ENCODE measurements at places on chromosomes 11 and 22. TPM values are rescaled to one million over a fixed set of nuclear protein-coding genes. Genes with fewer than 3 reads are reported as not detected.

DNA sequence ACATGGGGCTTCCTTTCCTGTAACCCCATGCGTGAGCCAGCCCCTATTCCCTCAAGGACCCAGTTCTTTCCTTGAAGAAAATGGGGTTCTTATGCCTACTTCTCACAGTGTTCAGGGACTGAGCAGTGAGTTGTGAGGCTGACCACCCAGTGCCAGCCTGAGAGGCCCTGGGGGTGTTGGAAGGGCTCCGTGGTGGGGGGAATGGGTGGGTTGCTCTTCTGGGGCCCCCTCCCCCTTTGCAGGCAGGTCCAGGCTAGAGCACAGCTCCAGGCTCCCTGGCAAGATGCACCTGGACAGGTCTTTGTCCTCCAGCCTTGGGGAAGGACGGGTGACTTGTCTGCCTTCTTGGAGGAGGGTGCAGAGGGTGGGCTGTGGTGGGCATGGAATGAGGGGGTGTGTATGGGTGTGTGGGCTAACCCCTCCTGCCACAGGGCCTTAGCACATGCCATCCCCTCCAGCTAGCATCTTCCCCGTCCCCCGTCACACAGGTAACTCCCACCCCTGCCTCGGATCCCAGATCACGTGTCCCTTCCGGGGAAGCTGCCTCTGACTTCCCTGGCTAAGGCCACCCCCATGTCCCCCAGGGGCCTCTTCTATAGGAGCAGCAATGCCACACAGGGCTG lies 64.6 kb downstream of the MYEOV start:
- no peak for ATAC-seq

DNA sequence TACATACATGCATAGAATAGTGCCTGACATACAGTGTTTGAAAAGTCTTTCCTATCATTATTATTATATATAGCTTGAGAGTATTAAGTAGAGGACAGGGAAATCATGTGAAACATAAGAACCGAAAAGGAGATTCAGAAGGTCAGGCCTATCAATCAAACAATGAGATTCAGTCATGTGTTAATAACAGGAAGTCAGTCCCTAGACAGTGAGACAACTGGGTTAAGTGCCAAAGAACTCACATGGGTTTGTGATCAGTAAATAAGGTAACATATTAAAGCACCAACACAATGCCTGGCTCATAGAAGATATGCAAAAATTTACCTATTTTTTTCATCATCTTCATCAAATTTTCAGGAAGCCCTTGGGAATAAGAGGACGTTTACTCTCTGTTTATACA lies 174.3 kb upstream of the FAT3 start:
- no peak for ATAC-seq

NTM gene
- not detected for total RNA-seq

NOX4 gene
- total RNA-seq = not detected

DNA sequence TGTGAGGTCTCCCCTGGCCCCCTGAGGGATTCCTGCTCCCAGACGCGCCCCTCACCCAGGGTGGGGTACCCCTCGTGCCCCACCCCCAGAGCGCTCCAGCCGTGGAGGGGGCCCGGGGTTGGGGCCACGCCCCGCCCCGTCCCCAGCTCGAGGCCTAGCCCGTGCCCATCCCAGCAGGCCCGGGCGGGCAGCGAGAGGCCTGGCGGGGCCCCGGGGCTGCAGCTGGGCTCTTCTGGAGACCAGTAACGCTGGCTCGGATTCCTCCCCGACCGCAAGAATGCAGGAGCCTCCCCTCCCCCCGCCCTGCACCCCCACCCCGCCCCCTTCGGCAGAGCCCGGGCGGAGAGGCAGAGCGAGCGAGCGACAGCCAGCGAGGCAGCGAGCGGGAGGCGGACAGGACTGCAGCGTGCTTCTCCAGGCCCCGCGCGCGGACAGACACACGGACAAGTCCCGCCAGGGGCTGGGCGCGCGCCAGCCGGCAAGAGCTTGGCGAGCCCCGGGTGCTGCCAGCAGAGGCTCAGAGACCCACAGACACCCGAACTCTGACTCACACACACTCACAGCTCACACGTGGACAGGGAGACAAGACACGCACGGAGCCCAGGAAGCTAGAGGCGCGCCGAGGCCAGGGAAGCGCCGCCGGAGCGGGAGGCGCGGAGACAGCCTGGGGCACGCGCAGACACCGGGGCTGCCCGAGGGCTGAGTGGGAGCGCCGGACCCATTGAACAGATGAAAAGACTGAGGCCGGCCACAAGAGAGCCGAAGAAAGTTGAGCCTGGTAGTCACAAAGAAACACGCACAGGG lies 15.2 kb downstream of the BCL9L start:
- peak; percentile 22 for ATAC-seq

DNA sequence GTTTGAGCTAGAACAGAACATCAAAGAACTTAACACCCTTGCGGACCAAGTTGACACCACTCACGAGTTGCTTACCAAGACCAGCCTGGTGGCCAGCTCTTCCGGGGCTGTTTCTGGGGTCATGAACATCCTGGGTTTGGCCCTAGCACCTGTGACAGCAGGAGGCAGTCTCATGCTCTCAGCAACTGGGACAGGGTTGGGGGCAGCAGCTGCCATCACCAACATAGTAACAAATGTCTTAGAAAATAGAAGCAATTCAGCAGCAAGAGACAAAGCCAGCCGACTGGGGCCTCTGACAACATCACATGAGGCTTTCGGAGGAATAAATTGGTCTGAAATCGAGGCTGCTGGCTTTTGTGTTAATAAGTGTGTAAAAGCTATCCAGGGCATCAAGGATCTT lies 8.7 kb downstream of the APOL5 start:
- ATAC-seq = no peak

NAV2 gene
- 0.58 TPM for total RNA-seq

- ATAC-seq = no peak
These were observed 18.2 kb downstream of the KCNQ1OT1 start for GRCh38 chr11:2681408-2682145.

GRCh38 chr11:30159546-30159945 lies 71.3 kb upstream of the FSHB start:
- no peak for ATAC-seq

DNA sequence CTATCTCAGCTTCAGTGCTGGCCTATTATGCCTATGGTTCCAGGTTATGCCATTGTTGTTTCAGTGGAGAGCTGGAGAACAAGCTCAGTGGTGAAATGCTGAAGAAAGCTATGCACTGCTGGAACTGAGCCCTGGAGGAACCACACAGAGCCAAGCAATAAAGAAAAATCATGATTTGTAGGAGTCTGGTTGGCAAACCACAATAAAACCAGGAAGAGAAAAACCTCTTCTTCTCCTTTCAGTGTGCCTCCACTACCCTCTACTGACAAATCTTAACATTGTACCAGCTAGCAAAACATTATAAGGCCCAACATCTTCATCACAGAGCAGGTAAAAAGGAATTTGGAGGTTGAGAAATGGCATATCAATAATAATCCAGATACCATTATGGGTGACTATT lies 5.3 kb downstream of the OR51F2 start:
- ATAC-seq = no peak

OR6A2 gene
- 0.13 TPM for total RNA-seq

DNA sequence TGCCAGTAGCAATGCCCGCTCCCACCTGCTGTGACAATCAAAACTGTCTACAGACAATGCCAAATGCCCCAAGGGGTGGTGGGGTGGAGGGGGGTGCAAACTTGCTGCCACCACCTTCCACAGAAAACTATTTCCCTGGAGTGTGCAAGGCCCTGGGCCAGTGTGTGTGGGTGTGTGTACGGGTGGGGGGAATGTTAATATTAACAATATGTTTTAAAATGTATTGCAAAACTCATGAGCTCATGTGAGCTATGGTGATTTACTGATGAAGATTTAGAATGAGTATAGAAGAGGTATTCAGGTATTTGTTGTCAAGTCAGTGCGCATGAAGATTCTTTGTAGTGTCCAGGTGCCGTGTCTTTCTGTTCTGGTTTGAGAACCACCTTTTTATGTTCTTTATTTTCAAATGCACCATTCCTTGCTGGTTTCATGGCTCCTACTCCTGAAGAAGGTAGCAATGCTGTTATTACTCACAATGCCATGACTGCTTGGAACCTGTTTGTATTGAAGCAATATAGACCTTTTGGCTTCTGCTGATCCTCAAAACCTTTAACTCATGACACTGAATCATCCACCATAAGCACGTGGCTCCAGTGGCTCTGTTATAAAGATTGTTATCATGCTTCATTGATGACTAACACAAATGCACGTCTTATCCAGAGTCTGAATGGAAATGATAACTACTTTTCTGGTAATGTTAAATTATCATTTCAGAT lies 29.9 kb upstream of the AQP11 start:
- peak; percentile 31 for ATAC-seq

DNA sequence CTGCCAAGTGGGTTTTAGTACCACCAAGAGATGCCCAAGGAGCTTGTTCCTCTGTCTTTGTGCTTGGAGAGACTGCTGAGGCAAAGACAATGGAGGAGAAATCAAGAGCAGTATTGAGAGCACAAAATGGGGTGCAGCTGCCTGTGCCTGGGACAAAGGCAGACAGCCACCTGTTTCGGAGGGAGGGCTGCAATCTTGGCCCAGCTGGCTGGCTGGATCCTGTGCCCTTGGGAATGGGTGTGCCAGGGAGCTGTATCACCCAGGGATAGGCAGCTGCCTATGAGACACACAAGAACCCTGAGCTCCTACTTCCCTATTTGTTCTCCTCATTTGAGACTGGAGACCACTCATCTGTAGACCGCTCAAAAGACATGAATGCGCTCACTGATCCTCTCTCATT lies 23.3 kb upstream of the CHRM4 start:
- ATAC-seq = no peak

HORMAD2 gene
- not detected for total RNA-seq

DNA sequence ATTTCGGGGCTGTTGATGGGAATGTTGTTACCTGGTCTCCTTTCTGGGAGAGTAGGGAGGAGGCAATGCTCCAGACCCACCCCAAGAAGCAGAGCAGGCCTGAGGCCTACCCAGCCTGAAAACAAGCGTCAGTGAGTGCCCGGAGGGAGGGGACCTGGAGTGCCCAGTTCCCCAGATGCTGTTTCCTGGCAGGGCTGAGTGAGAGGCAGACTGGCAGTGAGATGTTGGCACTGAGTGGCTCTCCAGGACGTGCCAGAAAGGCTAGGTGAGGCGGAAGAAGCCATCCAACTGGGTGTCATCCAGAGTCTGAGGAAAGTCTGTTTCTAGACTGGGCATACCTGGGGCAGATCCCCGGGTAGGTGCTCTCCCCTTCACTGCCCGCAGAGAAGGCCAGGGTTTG lies 1.3 kb downstream of the POU2F3 start:
- no peak for ATAC-seq

LMO2 gene
- total RNA-seq = not detected

DNA sequence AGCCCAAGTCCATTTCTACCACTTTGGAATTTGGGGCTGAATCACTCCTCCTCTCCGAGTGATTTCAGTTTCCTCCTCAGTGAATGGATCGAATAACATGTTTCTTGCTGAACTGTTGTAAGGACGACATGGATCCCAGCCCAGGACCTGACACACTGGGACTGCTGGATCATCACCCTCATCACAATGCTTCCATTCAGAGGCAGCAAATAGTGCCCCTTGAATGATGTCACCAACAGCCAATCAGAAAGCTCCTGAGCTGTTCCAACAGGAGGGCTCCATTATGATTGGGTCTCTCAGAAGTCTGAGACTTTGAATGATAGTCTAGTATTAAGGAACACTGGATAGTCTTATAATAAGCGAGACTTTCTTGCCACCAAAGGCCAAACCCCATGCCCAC lies 158.9 kb downstream of the MYO18B start:
- no peak for ATAC-seq

- ATAC-seq = peak; percentile 52
These were observed 76.2 kb upstream of the VPREB1 start for GRCh38 chr22:22168190-22168940.

GRCh38 chr11:77374108-77374507 lies 72.6 kb upstream of the GDPD4 start:
- no peak for ATAC-seq

GRCh38 chr22:49598338-49598737 lies 229.3 kb downstream of the BRD1 start:
- ATAC-seq = no peak

TRIM51 gene
- not detected for total RNA-seq

DNA sequence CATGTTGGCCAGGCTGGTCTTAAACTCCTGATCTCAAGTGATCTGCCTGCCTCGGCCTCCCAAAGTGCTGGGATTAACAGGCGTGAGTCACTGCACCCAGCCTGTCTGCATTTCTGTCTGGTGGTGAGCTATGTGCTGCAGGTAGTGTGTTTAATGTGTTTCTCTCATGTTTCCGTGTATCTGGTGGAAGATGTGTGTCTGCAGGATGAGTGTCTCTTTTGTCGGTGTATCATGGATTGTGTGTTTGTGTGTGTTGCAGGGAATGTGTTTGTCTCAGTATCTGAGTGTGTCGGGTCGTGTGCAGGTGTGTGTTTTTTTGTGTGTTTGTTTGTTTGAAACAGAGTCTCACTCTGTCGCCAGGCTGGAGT lies 16.1 kb downstream of the SCARF2 start:
- ATAC-seq = no peak

- ATAC-seq = no peak
These were observed 361.8 kb upstream of the LUZP2 start for GRCh38 chr11:24134879-24135589.

DNA sequence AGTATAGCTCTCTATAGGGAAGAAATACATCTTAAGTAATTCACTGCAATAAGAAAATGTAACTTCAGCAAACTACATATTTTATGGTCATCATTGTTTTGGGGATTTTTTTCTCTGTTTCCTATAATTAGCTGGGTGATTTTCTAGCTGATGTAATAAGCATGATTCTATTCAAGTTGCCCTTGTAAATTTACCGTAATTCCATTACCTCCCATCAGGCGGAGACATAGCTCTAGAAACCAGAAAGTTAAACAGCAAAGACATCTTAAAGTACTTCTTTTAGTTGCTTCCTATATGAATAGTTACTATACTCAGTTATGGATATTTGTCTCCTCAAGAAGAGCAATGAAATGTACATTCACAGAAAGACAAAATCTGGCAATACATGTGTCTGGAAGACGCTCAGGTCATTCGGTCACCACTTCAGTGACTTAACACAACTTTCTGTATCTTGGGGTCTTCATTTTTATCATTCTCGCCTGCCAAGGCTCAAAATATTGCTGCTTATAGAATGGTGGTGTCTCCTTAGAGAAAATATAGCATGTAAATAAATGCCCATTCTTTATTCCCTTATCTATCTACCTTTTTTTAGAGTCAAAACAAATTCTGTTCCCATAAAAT lies 239.9 kb upstream of the ZC3H12C start:
- no peak for ATAC-seq

DNA sequence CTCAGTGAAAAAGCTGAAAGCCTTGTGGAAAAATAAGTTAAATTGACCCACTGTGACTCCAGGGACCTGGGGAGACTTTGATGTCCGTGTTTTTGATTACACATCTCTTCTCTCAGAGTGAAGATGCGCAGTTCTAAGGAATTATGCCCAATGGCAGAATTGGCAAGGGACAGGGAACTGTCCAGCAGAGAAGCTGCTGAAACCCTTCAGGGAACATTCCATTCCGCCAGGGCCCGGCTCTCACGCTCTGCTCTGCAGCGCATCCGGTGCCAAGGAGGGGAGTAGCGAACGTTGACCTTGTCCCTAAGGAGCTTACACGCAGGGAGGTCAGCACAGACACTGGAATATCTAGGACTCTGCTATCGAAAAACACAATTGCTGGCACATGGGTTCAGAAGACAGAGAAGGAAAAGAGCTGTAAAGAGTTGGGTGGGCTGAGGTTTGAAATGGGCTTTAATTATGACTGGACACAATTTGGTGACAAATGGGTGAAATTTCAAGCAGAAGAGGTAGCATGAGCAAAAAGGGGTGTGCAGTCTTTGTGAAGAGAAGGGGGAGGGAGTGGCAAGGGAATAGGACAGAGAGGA lies 64.5 kb upstream of the B3GAT1 start:
- ATAC-seq = no peak
